ENCODE measurements at places on chromosomes 13 and 19. TPM values are rescaled to one million over a fixed set of nuclear protein-coding genes. Genes with fewer than 3 reads are reported as not detected.

The ZNF493 gene
- total RNA-seq, result 28.9 TPM

The CD320 gene
- total RNA-seq, result 21.2 TPM

The CYP2A6 gene
- not detected for total RNA-seq

The NHLRC3 gene
- 9.0 TPM for total RNA-seq

The FUT6 gene
- total RNA-seq, result 0.25 TPM

- DNase-seq, result no peak
Observed at GRCh38 chr13:113002206-113002912, 33.3 kb downstream of the MCF2L start.

GRCh38 chr13:94192431-94192975 lies 287.0 kb downstream of the DCT start:
- DNase-seq, result no peak

DNA sequence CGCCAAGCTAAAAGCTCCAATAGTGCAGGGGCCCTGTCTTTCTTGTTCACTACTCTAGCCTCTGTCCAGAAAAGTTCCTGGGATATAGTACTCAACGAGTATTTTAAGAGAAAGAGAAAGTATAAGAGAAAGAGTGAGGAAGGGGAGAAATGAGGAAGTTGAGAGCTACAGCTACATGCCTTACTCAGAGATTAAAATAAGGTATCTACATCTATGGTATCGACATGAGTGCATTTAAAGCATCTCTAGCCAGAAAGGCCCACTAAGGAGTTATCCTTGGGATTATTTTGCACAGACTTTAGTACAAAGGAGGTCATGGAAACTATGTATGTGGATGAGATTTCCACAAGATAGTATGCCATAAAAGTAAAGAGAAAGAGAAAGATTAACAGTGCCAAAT lies 28.5 kb downstream of the MYCBP2 start:
- no peak for DNase-seq

DNA sequence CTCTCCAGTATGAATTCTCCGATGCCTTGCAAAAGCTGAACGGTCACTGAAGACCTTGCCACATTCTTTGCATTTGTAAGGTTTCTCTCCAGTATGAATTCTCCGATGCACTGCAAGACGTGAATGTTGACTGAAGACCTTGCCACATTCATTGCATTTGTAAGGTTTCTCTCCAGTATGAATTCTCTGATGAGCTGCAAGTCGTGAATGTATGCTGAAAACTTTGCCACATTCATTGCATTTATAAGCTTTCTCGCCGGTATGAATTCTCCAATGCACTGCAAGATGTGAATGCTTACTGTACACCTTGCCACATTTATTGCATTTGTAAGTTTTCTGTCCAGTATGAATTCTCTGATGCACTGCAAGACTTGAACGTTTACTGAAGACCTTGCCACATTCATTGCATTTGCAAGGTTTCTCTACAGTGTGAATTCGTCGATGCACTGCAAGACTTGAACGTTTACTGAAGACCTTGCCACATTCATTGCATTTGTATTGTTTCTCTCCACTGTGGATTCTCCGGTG lies 20.0 kb upstream of the ZNF841 start:
- no peak for DNase-seq

DNA sequence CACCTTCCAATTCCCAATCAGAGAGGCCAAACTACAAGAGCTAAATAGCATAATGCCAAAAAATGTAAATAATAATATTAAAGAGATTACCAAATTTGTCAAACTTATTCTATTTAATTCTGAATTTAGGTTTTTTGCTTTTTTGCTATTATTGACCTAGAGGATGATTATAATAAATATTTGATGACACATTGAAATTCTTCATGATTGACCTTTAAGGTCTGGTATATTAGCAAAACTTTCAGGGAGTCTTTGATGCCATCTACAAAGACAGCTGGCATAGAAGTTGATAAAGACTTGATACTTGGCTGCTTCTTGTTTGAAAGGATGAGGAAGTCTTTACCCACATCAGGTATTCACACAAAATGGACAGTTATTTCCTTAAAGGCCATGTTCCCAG lies 659.8 kb upstream of the GPC6 start:
- no peak for DNase-seq

DNA sequence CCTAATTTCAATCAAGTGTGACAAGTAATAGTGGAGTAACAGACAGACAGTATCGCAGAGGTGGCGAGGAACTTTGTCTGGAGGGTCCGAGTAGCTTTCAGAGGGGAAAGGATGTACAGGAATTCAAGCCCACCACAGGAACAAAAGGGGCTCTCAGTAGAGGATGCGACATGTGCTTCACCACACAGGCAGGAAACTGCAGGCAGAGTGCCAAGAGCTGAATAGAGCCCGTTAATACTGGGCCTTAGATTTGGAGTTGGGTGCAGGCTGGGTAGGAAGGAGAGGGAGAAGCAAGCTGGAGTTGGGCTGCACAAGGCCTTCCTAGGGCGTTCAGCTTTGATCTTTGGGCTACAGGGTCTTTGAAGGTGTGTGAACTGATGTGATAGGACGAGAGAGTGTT lies 1.2 kb downstream of the CCDC70 start:
- no peak for DNase-seq

GRCh38 chr13:46717856-46718255 lies 79.1 kb downstream of the ESD start:
- DNase-seq, result no peak

- DNase-seq, result no peak
Observed at GRCh38 chr13:45851171-45851921, at the start of gene SIAH3. TSS of gene SIAH3 (minus strand) at chr13:45851753. CDS start at chr13:45851629, 124 bp downstream.

GRCh38 chr13:85497652-85498051 lies 301.6 kb downstream of the SLITRK6 start:
- no peak for DNase-seq

DNA sequence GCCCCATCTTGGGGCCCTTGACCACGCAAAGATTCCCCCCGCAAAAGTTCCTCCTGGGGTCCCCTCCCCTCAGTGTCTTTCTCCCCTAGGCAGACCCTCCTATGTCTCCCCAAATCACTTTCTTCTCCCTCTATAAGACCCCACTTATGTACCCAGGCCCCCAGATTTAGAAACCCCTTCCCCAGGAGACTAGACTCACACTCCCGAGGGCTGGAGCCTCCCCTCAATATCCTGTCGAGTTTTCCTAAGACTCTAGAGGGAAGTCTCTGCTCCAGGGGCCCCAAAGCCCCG lies 1.4 kb downstream of the SLC1A5 start:
- no peak for DNase-seq

- DNase-seq, result no peak
Observed at GRCh38 chr13:107824635-107825034, 390.7 kb downstream of the LIG4 start.

DNA sequence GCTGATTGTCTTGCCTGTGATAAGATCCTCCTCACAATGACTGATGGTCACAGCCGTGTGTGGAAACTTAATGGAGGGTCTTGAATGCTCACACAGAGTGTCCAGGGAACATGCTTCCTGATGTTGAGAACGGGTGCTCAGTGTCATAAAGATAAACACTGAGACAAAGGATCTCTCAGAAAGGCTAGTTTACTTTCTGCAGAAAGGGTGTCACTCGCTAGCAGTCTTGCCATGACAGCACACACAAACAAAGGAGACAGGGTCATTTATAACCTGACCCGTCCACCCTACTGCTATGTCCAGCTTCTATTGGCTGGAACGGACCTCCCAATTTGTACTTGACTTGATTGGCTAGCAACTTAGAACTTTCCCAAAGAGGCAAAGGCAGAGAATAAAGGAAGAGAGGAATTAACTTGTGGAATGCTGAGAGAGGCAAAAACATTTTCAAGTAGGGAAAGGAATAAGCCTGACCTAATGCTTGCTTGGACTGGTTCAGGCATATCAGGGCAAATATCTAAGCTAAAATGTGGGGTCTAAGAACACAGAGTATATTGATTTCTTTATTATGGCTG lies 39.0 kb upstream of the PSG9 start:
- DNase-seq, result no peak

GRCh38 chr13:110592665-110593064 lies 22.7 kb upstream of the NAXD start:
- peak; percentile 14 for DNase-seq

GRCh38 chr13:26541041-26541440 lies 16.4 kb upstream of the WASF3 start:
- DNase-seq, result no peak

DNA sequence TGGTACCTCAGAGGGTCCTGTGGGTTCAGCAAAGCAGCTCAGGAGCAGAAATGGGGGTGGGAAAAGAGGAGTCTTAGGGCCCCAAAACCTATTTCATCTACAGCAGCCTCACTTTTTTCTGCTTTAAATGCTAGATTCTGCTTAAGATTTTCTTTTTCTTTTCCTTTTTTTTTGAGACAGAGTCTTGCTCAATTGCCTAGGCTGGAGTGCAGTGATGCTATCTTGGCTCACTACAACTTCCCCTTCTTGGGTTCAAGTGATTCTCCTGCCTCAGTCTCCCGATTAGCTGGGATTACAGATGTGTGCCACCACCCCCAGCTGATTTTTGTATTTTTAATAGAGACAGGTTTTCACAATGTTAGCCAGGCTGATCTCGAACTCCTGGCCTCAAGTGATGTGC lies 30.7 kb upstream of the WDFY2 start:
- DNase-seq, result no peak

All from suprapubic skin (tissue), 4 donors.